ENCODE measurements at places on chromosomes 13 and 19.
A peak's percentile ranks its signal among the peaks of the same experiment; 100 is the strongest.

GRCh38 chr13:63107179-63107943 lies 1691.7 kb upstream of the PCDH20 start:
- DNase-seq = no peak

DNA sequence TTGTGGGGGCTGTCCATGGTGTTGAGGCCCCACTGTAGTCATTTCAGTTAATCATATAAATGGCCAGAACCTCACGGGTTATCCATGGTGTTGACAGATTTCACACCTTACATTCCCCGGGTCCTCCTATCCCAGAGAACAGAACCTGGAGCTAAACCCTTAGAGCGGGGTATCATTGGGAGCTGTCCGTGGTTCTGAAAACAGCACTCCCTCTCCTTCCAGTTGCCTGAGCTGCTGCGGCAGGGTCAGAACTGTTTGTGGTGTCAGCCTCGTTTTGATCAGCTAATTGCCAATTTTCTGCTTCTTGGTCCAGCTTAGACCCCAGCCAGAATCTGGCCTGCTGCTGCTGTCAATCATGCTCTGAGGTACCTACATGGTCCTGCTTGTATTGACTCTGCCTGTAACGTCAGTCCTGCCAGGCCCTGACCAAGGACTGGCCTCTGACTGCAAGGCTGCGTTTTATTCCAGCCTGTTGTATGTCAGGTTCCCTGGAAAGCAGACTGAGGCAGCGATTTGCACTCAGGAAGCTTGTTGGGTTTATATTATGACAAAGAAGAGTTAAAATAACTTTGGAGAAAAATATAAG lies 55.8 kb upstream of the KCTD15 start:
- peak; percentile 58 for DNase-seq

GRCh38 chr13:46211483-46212351 lies at the start of gene LRRC63:
TSS of gene LRRC63 (plus strand) at chr13:46211928. CDS start at chr13:46213035, 1,107 bp downstream.
- DNase-seq = peak; percentile 82

DNA sequence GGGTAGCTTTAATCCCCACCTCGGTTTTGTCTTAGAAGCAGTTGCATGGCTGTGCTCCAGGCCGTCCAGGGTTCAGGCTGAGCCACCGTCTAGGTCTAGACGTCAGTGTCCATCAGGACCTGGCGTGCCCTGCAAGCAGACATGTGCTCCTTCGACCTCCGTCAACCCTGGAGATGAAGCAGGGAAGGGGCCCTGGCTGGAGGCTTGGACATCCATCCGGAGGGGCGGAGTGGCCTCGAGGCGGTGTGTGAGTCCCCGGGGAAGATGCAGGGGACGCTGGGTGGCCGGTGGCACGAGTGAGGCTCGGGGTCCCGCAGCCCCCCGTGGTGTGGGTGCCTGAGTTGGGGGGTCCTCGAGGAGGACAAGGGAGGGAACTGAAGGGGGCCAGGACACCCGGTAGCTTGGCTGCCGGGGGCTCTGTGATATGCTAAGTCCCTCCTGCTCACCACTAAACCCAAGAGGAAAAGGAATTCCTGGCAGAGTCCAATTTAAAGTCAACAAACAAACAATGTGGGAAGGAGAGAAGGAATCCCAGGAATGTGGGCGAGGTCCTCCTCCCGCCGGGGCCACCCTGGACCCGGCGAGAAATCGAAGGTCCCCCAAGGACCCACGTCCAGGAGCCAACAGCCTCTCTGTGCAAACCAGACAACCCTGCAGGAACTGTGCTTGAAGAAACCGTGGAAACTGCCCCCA lies 14.9 kb upstream of the PTBP1 start:
- peak; percentile 43 for DNase-seq

DNA sequence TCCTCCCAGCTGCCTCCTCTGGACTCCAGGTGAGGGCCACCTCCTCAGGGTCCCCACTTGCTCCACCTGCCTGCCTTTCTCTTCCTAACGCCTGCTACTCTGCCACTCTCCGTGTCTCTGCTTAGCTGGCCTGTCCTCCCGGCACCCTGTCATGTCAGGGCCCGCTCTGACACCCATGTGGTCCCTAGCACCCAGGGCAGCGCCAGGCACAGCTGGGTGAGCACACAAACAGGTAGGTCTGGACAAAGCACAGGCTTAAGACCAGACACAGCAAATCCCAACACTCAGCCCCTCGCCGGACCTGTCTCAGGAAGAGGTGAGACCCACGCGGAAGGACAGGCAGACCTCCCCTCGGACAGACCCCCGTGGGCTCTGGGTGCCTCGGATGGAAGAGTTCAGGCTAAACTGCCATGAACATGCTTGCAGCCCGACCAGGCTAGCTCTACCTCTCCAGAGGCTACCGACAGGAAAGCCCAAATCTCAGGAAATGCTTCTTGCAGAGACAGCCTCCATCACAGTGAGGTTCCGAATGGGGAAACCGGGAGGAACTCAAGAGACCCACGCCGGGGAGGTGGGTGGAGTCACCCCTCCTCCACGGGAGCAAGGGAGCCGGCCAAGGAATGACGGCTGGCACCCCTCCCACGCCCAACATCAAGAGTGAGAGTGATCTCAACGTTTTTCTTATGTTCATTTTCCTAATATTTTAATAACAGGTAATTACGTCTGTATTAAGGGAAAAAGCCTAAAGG lies 12.5 kb downstream of the ZNF787 start:
- no peak for DNase-seq

GRCh38 chr13:41150058-41150457 lies 17.5 kb upstream of the KBTBD6 start:
- DNase-seq = no peak

DNA sequence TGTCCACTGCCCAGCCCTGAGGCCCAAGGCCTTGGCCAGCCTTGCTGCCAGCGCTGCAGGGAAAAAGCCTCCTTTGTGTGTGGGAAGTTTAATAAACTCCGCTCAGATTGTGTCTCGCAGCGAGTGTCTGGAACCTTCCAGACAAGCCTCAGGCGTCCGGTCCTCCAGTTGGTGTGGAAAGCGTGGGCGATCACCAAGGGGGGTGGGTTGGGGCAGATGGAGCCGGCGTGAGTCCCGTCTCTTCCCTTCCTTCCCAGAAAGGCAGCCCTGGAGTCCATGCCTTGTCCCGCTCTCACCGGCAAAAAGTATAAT lies 4.6 kb downstream of the STK11 start:
- no peak for DNase-seq

DNA sequence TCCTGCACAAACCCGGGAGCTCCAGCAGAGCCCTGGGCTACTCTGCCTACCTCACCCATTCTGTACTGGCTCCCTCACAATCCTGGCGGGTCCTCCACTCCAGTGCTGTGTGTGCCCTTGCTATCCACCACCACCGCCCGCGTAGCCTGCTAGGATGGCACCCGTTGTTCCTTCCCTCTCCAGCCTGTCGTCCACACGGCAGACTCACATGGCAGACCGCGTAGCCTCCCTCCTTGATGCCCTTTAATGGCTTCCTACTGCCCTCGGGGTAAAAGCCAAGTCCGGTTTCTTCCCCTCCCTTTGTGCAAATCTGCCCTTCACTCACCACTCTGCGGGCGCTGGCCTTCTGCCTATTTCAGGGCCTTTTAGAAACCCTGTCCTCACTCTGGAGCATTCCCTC lies 106.6 kb downstream of the RAB20 start:
- no peak for DNase-seq

DNA sequence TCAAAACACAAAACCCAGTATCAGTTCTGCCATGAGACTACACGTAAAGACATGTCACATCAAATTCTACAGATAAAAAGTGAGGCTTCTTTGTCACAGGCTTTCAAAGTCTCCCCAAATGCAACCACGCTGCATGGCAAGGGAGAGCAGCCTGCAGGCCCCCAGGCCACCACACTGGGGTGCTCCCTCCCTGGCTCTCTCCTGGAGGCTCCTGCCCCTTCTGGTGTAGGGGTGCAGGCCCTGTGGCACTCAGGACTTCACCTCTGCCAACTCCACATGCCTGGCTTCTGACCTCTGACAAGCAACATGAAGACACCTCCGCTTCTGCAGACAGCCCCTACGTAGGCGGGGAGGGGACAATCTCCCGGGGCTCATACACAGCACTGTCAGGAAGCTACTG lies 14.3 kb downstream of the AKAP8 start:
- no peak for DNase-seq

DNA sequence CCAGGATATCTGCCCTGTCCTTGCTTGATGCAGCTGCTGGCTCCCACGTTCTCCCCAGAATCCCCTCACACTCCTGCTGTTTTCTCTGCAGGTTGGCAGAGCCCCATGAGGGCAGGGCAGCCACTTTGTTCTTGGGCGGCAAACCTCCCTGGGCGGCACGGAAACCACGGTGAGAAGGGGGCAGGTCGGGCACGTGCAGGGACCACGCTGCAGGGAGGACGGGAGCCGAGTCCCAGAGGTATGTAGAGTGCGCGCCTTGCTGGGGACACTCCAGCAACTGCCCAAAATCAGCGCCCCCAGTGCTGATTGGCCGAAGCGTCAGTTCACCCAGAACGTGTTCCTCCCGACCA lies 30.3 kb upstream of the MIER2 start:
- no peak for DNase-seq

DNA sequence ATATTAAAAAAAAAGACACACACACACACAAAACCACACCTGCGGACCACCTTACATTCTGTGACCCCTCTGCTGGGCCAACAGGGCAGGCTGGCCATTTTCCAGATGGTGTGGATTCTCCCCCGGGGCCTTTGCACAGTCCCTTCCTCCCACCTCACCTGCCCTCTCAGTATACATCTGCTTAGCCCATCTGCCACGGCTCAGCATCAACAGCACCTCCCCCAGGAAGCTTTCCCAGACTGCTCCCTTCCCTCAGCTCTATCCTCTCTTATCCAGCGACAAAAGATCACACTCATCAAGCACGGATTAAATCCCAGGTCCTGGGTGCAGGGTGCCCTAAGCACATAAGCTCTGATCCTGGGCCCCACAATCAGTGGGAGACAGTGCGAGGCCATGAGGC lies 4.5 kb downstream of the ZNF787 start:
- DNase-seq = no peak

- no peak for DNase-seq
These were observed 1114.5 kb upstream of the ATXN8OS start for GRCh38 chr13:68993154-68993553.

DNA sequence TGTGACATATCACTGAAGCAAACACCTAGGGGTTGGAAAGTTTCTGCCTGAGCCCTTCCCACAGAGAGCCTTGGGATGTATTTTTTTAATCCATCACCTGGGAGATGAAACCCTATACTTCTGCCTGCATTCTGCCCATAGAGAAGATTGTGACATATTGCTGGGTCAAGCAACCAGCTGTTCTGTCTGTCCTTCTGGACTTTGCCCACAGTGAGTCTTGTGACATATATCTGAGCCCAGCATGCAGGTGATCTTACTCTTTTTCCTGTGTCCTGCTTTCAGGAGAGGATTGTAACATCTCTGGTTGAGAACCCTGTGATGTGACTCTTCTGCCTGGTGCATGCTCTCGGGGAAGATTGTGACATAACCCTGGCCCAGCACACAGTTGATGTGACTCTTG lies 24.9 kb upstream of the ZNF681 start:
- DNase-seq = no peak

GRCh38 chr13:90414691-90415596 lies 932.5 kb upstream of the MIR17HG start:
- DNase-seq = no peak

DNA sequence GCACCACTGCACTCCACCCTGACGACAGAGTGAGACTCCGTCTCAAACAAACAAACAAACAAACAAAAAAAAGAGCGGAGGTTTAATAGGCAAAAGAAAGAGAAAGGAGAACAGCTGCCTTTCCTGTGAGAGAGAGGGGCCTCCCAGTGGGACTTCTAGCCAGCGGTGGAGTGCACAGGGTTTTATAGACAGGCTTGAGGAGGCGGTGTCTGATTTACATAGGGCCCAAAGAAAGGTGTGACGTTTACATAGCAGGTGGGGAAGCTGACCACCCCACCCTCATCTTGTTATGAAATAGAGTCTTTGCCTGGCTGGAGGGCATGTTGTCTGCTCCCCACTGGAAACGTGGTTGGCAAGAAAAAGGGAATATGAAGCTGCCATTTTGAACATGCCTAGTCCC lies 106.0 kb upstream of the CSNK1A1L start:
- no peak for DNase-seq

- DNase-seq = peak; percentile 66
These were observed 60.5 kb downstream of the CCNE1 start for GRCh38 chr19:29872224-29872731.

DNA sequence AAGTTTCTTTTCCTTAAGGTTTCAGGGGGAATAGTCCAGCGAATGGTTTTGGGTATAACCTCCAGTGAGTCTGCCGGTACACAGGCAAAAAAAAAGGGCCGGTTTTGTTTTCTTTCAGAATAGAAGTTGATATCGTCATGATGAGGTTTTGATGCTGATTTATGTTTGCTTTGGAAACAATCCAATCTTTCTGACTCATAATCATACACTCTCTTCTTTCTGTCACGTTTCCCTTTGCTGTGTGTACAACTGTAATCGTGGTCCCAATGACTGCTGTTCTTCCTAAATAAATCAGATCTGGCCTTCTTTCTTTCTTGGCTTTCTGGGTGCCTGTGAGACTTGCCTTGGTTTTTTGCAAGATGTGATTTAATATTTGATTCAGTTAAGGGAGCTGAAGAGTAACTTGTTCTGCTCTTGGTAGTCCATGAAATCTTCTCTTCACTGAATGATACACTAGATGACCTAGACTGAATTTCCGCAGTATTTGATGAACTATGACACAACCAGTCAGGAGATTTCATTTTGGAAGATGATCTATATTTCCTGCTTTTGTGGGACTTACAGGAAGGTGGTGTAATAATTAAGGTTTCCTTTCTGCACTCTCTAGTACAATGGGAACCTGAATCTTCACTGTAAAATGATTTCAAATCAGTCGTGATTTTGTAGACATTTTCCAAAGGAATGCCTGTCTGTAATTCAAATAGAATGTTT lies 34.9 kb upstream of the METTL21C start:
- DNase-seq = no peak

DNA sequence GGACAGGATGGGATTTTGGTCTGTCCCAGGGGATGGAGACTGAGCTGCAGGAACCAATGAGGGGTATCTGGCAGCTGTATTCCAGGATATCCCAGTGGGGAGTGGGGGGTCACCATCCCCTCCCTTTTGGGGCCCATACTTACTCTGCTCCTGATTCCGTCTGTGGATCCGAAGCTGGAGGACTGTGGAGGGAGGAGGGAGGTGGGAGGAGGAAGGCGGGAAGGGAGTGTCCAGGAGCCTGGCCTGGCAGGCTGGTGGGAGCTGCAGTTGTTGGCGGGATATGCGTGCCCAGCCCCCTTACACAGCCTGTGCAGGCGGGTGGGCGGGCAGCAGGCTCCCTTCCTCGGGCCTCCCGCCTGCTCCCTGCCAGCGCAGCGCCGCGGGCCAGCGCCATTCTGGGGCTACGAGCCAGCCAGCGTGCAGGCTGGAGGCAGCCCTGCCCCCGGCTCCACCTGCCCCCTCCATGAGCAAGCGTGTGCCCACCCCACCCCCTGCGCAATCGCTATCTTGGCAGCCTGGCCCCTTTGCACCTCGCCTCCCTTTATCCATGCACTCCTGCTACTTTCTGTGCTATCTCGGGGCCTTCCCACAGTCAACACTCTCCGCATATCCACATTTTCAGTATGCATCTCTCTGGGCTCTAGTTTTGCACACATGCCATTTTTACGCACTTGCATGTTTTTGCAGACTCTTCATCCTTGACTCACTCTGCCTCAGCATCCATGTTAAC lies 2.8 kb downstream of the MAMSTR start:
- peak; percentile 79 for DNase-seq

- DNase-seq = peak; percentile 48
These were observed 575 bp downstream of the CARM1 start for GRCh38 chr19:10871711-10872545.

GRCh38 chr13:103762523-103762922 lies 696.3 kb upstream of the SLC10A2 start:
- DNase-seq = no peak
